SK-N-SH (cell line): ENCODE measurements at places on chromosomes 1 and 21. TPM values are rescaled to one million over a fixed set of nuclear protein-coding genes. Genes with fewer than 3 reads are reported as not detected.

Gene CD164L2
- polyA plus RNA-seq, result 0.05 TPM in 2 replicates

Gene ABCB10
- 5.7 and 7.4 TPM in 2 replicates for polyA plus RNA-seq

Gene NBPF10
- 0.66 and 0.88 TPM in 2 replicates for polyA plus RNA-seq

Gene ST6GALNAC3
- 8.1 and 12.1 TPM in 2 replicates for polyA plus RNA-seq

Gene INSRR
- polyA plus RNA-seq, result 0.20 and 0.63 TPM in 2 replicates

Gene RPS6KA1
- 8.3 and 9.7 TPM in 2 replicates for polyA plus RNA-seq

Gene NR1I3
- polyA plus RNA-seq, result not detected in 2 replicates

Gene FAM167B
- polyA plus RNA-seq, result 1.2 and 1.6 TPM in 2 replicates

Gene ERRFI1
- polyA plus RNA-seq, result 65.6 and 66.9 TPM in 2 replicates

Gene TRIM67
- polyA plus RNA-seq, result not detected in 2 replicates

Gene S1PR1
- 5.9 and 6.5 TPM in 2 replicates for polyA plus RNA-seq

DNA sequence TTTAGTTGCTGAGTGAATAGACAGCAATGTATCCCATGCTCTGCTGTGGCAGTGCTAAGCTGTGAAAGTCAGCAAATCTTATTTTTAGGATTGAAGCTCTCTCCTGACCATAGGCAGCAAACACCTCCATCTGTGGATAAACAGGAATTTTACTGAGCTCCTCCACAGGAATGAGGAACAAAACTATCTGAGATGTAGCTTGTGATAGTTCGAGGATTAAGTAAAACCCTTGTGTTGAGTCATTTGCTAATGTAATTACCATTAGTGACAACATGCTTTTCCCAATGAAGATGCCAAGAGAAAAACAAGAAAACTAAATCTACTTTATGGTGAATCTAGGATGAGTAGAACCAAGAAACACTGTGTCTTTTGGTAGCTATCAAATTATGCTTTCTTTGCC lies 122.7 kb downstream of the CLEC20A start:
- no peak for DNase-seq

DNA sequence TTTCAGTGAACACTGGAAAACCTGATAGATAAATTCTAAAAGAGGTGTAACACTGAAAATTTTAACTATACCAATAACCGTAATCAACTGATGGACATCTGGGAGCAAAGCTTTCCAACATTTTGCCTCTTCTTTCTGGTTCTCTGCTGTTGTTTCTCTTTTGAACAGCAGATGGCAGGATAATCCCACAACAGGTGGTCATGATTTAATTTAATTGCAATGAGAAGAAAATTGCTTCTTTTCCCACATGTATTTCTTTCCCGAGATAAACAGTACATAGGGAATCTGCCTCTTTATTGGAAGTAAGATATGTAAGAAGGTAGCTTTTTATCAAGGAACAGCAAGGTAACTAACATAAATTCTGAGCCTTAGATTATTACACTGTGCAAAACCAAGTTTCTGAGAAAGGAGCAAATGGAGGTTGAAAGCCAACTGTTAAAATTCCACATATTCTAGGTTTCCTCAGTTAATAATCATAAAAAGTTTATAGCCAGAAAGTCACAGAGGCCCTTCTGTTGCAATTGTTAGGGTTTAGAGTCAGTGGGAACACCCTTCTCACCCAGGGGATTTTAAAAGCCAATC lies 72.9 kb downstream of the RPS6KA1 start:
- peak; percentile 69 for DNase-seq

- no peak for DNase-seq
Measured at GRCh38 chr1:16324456-16324890, 27.8 kb downstream of the FBXO42 start.

DNA sequence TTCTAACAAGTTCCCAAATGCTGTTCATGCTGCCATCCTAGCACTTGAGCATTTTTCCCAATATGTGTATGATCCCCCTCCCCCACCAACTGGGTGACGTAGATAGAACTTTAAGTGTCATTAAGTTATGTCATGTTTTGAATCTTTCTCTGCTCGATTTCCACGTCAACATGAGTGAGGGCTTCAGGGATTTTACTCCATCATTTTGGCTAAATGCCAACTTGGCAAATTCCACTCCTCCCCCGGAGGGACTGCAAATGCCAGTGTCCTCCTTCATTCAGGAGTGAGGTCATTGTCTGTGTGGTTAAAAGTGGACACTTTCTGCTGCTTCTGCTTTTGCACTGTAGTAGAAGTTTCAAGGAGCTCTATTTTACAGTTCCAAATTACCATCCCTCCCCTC lies 201.7 kb downstream of the FGGY start:
- DNase-seq, result no peak

- DNase-seq, result no peak
Measured at GRCh38 chr1:187588917-187589316, 760.2 kb downstream of the PLA2G4A start.

DNA sequence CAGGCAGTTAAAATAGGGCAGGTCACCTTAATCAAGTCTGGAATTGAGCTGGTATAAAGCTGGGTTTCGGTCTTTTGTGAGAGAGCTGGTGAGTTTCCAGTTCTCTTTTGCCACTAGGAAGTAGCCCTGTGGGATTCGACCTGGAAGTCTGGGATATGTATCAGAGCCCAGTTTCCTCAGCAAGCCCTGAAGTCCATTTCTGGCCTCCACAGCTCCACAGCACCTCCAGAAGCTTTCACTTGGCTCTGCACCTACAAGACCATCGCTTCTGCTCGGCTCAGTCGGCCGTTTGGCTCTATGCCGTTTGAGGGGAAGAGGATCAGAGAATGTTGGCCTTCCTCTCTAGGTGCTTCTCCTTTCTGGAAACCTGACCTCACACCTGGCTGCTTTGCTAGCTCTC lies 148.0 kb downstream of the GALNT2 start:
- no peak for DNase-seq

DNA sequence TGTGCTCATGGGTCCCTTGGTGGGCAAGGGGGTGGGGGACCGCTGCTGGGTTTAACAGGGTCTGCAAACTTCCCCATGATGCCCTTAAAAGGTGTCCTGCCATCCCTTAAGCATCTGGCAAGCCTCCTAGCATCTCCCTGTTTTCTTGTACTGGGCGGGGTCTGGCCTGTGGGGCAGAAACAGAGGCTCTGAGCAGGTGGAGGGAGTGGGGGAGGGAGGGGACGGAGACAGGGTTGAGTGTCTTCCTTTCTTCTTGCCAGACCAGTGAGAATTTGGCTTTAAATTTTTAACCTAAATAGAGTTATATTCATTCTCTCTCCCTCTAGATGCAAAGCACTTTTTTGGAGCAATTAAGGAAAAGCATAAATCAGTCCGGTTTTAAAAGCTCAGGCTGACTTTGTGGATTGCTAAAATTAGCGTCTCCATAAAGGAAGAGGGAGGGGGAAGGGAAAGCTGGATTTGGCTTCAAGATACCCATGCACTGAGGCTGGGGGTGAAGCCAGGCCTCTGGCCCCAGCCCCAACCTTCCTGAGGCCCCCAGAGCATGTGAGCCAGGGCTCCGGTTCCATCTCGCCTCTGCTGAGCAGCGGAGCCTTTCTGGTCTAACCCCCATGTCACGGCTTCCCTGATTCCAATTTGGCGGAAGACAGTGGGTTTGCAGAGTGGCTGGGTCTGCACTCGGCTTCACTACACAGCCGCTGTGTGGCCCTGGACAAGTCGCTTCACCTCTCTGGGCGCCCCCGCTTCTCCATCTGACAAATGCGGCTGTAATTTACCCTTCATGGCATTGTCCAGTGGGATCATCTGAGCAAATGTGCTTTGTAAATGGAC lies 25.3 kb downstream of the IGSF21 start:
- no peak for DNase-seq

GRCh38 chr1:15476927-15477326 lies 1.0 kb downstream of the CELA2B start:
- no peak for DNase-seq

GRCh38 chr1:42646056-42646455 lies 12.2 kb upstream of the PPIH start:
- DNase-seq, result no peak

GRCh38 chr1:230011333-230012092 lies 55.5 kb upstream of the GALNT2 start:
- DNase-seq, result no peak

GRCh38 chr1:25566730-25567341 lies 23.4 kb downstream of the LDLRAP1 start:
- peak; percentile 54 for DNase-seq

- DNase-seq, result peak; percentile 42
Measured at GRCh38 chr1:116724765-116725375, 29.4 kb upstream of the CD2 start.

GRCh38 chr1:71651214-71651613 lies 570.4 kb upstream of the ZRANB2 start:
- no peak for DNase-seq

GRCh38 chr1:81554108-81554507 lies 246.6 kb upstream of the ADGRL2 start:
- no peak for DNase-seq

- no peak for DNase-seq
Measured at GRCh38 chr1:218823291-218823900, 350.3 kb upstream of the LYPLAL1 start.

GRCh38 chr1:55313903-55314302 lies 98.7 kb upstream of the USP24 start:
- no peak for DNase-seq

DNA sequence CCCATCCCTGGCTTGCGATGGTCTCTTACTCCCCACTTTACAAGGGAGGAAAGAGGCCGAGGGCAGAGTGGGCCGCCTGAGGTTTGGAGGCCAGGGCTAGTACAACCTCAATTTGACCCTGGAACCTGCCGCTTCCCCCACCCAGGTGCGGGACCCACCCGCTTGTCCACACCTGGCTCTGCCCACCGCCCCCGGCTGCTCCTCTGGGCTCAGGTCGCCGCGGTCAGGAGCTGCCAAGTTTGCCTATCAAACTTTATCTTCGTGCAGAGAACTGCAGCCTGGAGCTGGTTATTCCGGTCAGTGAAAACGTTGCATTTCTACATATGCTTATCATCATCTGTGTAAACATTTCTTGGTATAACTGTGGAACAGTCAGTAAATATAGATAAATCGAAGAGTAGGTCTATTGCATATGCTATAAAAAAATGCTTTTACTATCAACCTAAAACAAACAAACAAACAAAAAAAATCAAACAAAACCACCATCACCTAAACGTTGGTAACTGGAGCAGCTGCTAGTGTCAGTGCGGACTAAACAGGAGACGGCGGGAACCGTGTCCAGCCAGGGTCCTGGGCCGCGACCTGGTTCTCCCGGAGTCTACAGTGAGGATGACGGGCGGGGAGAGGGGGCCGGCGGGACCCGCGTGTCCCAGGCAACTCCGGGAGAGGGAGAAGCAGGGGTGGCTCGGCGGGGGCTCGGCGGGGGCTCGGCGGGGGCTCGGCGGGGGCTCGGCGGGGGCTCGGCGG lies 906 bp upstream of the ADARB1 start:
- peak; percentile 83 for DNase-seq

DNA sequence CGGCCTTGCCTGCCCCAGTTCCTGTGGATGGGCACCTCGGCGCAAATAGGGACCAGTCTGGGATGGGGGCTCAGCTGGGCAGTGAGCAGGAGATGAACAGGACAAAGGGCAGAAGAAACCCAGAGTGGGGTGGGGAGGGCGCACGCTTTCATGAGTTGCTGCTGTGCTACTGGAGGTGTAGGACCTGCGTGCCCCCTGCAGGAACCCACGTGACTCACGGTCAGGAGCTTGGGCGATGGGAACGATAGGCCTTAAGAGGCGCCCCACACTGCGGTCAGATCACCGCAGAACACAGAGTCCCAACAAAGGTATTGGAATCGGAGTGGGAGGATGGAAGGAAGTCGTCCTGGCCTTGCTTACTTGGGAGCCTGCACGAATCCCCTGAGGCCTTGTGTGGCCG lies 17.2 kb downstream of the PRDM15 start:
- DNase-seq, result no peak

DNA sequence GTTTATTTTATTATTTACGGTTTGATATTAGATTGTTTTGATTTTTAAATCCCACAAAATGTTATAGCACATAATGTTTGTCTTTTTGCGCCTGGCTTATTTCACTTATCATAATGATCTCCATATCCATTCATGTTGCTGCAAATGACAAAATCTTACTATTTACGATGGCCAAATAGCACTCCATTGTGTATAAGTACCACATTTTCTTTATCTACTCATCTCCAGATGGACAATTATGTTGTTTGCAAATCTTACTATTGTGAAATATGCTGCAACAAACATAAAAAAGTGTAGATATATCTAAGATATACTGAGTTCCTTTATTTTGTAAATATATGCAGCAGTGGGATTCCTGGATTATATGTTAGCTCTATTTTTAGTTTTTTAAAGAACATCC lies 1568.3 kb downstream of the AMY1C start:
- peak; percentile 4 for DNase-seq

DNA sequence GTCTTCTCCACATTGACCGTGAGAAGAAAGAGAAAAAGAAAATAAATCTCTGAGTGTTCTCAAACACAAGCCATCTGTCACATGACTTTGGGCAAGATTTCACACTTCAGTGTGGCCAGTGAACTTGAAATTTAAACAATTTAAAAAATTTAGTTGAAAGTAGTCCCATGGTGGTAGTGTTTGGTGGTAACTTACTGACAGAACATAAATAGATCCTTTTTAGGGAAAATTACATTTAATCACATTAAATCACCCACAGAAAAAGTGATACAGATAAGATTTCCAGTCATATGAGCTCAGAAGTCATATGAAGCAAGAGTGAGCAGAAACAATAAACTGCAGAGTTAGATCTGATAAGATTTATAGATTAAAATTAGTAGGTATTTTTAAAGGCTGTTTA lies 31.9 kb upstream of the SGIP1 start:
- no peak for DNase-seq

DNA sequence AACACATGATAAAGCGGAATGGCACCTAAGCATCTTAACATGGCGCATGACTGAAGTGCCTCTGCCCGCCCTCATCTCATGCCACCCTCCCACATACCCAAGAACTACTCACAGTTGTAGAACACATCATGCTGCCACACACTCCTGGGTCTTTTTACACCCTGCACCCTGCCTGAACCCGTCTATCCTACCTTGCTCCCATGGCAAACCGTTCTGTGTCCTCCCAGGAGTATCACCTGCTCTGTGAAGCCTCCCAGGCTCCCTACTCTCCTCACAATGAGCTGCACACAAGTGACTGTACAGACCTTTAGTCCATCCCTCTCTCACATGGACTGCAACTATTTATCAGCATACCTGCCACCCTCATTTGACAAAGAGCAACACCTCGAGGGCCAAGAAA lies 144.0 kb downstream of the TGFBR3 start:
- no peak for DNase-seq

DNA sequence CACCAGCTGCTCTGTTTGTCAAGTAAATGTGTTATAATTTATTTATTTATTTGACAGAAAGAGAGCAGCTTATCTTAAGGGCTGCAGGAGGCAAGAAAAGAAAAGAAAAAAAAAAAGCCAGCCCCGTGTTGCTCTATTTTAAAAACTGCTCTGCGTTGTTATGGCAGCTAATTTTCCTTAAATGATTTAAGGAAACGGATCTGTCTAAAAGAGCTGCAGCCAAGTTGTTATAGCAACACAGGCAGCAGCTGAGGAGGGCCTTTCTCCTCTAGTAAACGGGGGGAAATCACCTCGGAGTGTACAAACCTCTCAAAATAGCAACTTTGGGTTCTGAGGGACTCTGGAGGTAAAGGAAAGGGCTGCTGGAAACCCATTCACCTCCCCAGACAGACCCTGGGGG lies 149.2 kb downstream of the BEND5 start:
- DNase-seq, result no peak
